Suprapubic skin (tissue), 4 donors: ENCODE measurements at places on chromosomes 3 and 15. TPM values are rescaled to one million over a fixed set of nuclear protein-coding genes. Genes with fewer than 3 reads are reported as not detected.

TTC21A gene
- total RNA-seq, result 7.0 TPM

GRCh38 chr3:123036352-123037014 lies 8.9 kb upstream of the SEMA5B start:
- H3K4me1 ChIP-seq, result no peaks in the 10 kb centered on the region
- H3K36me3 ChIP-seq, result no peaks in the 10 kb centered on the region
- no peak overlapping the region for H3K4me3 ChIP-seq
- no peak for DNase-seq
- H3K27ac ChIP-seq, result no peak overlapping the region
- peaks cover 38% of the 10 kb centered on the region for H3K27me3 ChIP-seq

FBLN2 gene
- 56.8 TPM for total RNA-seq

CHDH gene
- total RNA-seq, result 7.0 TPM

NR2E3 gene
- not detected for total RNA-seq

- no peaks in the 10 kb centered on the region for H3K27me3 ChIP-seq
- H3K4me1 ChIP-seq, result no peaks in the 10 kb centered on the region
- DNase-seq, result no peak
Observed at GRCh38 chr3:44411031-44411645, 66.3 kb downstream of the ZNF445 start.

DNA sequence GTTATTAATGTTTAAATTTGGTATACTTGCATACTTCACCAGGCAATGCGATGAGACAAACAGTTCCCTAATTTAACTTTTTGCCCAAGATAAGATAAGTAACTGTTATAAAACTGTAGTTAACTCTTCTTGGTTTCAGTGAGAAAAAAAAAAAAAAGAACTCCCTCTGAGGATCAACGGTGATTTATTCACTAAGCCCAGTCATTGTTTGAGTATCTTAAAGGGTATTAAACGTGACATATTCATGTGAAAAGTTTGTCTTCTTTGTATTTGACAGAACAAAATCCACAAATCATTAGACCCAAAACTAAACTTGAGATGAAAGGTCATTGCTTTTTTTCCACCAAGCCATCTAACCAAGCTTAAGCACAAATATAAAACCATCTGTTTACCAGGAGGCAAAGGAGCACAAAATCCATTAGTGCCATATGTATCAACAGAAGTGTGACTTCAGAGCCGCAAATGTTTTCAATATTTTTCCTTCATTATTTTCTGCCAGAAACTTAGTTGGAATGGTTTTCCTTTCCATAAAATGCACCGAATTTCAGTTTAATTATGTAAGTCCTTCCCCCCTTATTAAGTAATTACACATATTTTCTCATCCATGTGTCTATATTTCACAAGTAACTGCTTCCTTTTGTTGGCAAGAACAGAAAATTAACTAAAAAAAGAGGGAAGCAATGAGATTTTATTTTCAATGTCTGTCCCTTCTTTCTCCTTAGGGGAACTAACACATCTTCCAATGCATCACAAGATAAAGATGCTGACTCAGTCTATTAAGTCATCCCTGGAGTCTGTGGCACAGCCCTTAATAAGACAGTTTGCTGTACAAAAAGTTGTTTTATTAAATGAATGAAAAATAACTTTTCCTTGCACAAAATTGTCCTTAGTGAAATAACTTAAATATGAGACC lies 92.2 kb upstream of the RAP2B start:
- no peak overlapping the region for H3K4me3 ChIP-seq
- no peaks in the 10 kb centered on the region for H3K27me3 ChIP-seq
